Chondrocyte (in vitro differentiated cells): ENCODE measurements at places on chromosomes 3 and 15. TPM values are rescaled to one million over a fixed set of nuclear protein-coding genes. Genes with fewer than 3 reads are reported as not detected.
A peak's percentile ranks its signal among the peaks of the same experiment; 100 is the strongest.

DNA sequence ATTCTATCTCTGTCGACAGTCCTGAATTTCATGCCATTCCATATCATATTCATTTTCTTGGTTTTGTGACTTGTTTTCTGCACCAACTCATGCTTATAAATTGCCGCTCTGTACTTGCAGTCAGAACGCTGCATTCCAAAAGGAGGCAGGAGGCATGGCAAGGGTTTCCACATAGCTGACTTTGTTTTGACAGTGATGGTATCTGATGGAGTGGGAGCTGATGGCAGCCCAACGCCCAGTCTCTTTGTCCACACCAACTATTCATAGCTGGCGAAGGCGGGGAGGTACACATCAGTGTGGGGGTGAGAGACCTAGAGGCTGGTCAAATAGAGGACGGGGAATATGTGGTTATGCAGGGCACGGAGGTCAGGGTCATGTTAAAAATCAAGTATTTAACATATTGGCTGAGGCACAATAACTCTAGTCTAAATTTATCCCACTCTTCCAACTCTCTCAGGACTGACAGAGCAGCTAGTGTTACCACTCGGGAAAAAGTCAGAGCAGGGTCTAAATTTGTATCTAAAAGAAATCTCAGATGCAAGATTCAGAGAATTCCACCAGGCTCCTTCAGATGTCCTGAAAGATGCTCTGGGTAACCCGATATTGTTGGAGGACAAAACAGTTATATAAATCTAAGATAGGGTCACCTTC is 67.8 kb upstream of the ATP13A3 start:
- no peaks in the 10 kb centered on the region for H3K27me3 ChIP-seq
- peaks cover 36% of the 10 kb centered on the region for H3K4me1 ChIP-seq
- H3K36me3 ChIP-seq = no peaks in the 10 kb centered on the region
- peak overlapping the region; percentile 93 for H3K27ac ChIP-seq
- H3K4me3 ChIP-seq = peak overlapping the region; percentile 31
- DNase-seq = no peak

DNA sequence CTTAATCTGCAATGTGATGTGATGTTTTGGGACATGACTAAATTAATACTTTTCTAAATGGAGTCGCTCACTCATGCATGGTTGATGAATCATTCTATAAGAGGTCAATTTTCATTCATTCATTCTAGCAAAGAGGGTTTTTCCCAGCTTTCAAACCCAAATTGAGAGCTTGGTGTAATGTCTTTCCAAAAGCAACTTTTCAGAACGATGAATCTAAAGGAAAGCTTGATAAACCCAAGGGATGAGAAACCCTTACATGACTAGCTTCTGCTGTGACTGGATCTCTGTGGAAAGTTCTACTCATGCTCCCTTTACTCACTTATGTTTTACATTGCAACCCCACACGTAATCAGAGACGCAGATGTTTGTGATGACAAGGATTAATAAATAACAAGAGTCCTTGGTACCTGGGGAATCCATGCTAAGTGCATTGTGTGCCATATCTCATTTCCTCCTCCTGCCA is 47.7 kb downstream of the PDZRN3 start:
- no peak for DNase-seq
- peaks cover 45% of the 10 kb centered on the region for H3K4me1 ChIP-seq
- peak overlapping the region; percentile 73 for H3K27ac ChIP-seq
- no peaks in the 10 kb centered on the region for H3K27me3 ChIP-seq

DNA sequence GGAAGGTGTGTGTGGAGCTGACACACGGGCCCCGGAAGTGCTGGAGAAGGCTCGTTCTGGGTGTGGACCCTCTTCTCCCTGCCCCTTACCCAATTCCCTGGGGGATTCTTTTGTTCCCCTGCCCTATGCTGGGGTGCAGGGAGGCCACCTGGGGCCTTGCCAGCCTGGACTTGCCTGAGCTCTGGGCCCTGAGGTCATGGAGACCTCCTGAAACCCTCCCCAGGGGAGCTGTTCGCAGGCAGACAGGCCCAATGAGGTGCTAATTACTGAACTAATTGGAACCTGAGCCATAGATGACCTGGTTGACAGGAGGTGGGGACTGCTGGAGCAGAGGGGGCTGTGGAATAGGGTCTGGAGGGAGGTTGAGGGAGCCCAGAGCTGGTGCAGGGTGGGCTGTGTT is 9.4 kb upstream of the C15orf39 start:
- DNase-seq = peak; percentile 38
- no peak overlapping the region for H3K27ac ChIP-seq
- H3K36me3 ChIP-seq = no peaks in the 10 kb centered on the region
- no peak overlapping the region for H3K4me3 ChIP-seq
- H3K4me1 ChIP-seq = no peaks in the 10 kb centered on the region

DNA sequence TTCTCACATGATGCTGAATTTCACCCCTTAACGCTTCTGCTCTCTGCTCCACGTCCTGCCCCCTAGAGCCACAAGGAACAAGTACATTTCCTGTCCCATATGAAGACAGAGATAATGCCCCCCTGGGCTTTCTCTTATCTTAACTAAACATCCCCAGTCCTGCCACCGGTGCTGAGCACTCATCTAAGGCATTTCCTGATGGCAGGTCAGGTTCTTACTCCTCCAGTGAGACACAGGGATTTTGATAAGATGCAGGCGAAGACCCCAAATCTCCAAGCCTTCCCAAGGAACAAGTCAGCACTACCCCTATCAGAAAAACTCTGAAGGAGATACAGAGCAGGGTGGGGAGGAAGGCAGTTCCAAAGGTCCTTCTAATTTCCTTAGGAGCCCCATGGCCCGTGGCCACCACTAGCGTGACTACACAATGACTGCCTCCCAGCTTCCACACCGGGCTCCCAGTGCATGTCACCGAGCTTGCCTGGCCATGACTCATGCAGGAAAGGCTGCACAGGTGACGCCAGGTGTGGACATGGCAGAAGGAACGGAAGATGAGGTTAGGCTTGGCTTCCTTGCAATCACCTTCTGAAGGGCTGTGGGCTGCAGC is 152.9 kb downstream of the XXYLT1 start:
- no peaks in the 10 kb centered on the region for H3K27me3 ChIP-seq
- no peak for DNase-seq
- no peak overlapping the region for H3K4me3 ChIP-seq
- peaks cover 29% of the 10 kb centered on the region for H3K4me1 ChIP-seq
- peak overlapping the region; percentile 30 for H3K27ac ChIP-seq

GRCh38 chr3:109631897-109632296 is 294.6 kb upstream of the DPPA4 start:
- H3K4me1 ChIP-seq = no peaks in the 10 kb centered on the region
- H3K4me3 ChIP-seq = no peak overlapping the region
- H3K36me3 ChIP-seq = no peaks in the 10 kb centered on the region
- no peak for DNase-seq

- H3K4me3 ChIP-seq = no peak overlapping the region
- no peaks in the 10 kb centered on the region for H3K27me3 ChIP-seq
- no peaks in the 10 kb centered on the region for H3K36me3 ChIP-seq
These were observed 110.8 kb upstream of the RAD18 start for GRCh38 chr3:9074079-9074478.

DNA sequence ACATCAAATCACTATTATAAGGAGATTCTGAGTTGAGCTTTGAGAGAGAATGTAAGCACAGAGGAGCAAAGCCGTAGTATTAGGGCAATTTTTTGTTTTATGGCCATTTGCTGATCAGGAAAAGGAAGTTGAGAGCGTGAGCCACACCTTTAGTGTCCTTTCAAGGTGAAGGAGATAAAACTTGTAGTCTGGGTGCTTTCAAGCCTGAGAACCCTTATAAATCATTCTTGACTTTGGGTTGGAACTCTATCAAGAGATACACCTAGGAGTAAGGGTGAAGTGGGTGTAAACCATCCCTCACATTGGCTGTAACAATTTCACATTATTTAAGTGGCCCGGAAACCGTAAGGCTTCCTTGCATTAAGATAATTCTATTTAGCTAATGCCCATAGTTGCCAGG is 122.2 kb downstream of the ATG7 start:
- no peaks in the 10 kb centered on the region for H3K36me3 ChIP-seq
- H3K4me3 ChIP-seq = no peak overlapping the region
- no peak overlapping the region for H3K27ac ChIP-seq
- DNase-seq = no peak
- peaks cover 37% of the 10 kb centered on the region for H3K4me1 ChIP-seq

TUSC7 gene
- not detected in 3 replicates for total RNA-seq
